Mesenteric fat pad (tissue), 1 donor: ENCODE measurements at places on chromosomes 6 and 20. TPM values are rescaled to one million over a fixed set of nuclear protein-coding genes. Genes with fewer than 3 reads are reported as not detected.

The OR12D2 gene
- total RNA-seq = not detected

- DNase-seq = no peak
These were observed 3.4 kb downstream of the LINC00237 start for GRCh38 chr20:21102603-21103311.

GRCh38 chr20:39630215-39630908 lies 668.2 kb downstream of the DHX35 start:
- no peak for DNase-seq

The LRRC73 gene
- 0.45 TPM for total RNA-seq
